ENCODE measurements at places on chromosomes 7 and 10.

GRCh38 chr10:124745673-124746072 is 1.5 kb upstream of the FAM53B start:
- DNase-seq, result no peak

- no peak for DNase-seq
Observed at GRCh38 chr10:100103581-100103980, 21.9 kb upstream of the CPN1 start.

DNA sequence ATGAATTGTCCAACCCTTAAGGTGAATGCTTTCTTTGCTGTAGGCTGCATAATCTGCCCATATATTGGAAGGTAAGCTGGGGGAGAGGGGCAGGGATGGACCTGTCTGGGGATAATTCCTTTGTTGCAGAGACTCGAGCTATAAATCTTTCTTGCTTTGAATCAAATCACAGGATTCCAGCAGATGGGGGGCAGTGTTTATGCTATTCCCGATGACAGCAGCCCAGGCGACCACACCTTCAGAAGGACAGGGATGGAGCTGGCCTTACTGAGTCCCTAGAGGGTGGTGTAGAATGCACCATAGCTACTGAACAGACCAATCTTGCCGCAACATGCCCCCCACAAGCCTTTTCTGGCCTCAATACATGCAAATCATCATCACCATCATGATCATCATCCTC is 2.5 kb downstream of the PODXL start:
- DNase-seq, result no peak

DNA sequence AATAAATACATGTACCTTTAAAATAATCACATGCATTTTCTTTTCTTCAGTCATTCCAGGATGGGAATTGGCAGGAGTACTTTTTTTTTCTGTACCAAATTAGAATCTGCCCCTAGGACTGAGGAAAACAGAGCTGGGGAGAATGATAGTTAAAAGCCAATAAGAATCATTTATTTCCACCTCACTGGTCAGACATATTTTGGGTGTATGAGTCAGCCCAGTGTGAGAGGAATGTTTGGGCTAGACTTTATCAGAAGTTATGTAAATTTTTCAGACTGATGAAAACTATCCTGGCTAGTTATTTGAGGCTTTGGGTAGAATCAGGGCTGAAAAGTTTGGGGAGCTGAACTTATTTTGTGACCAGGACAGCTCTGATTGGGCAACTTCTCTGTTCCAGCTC is 303.1 kb upstream of the NPSR1 start:
- no peak for DNase-seq

DNA sequence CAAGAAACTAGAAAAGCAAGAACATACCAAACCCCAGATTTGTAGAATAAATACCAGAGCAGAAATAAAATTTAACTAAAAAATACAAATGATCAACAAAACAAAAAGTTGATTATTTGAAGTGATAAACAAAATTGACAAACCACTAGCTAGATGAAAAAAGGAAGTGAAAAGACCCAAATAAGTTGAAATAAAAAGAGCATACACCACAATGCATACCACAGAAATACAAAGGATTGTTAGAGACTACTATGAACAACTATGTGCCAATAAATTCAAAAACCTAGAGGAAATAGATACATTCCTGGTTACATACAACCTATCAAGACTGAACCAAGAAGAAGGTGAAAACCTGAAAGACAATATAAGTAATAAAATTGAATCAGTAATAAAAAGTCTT is 333.4 kb downstream of the SH2D4B start:
- no peak for DNase-seq

- DNase-seq, result no peak
Observed at GRCh38 chr10:60978287-60979115, 34.5 kb upstream of the RHOBTB1 start.

GRCh38 chr7:135877805-135878204 is 99.4 kb downstream of the MTPN start:
- no peak for DNase-seq

- DNase-seq, result no peak
Observed at GRCh38 chr10:74748468-74749031, 77.8 kb upstream of the KAT6B start.

DNA sequence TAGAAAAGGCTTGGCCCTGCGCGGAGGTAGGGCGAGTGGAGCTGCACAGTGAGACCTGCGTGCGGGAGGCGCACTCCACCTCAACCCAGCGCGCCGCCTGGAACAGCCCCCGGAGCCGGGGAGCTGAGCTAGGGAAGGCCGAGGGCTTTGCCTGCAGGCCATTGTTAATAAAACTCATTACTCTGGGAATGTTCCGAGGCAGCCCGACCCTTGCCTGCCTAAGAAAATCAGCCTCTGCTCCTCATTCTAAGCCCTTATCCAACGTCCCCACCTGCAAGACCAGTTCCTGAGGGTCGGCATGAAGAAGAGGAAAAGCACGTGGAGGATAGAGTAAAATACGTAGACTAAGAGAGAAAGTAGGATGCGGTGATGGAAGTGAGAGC is 55.3 kb downstream of the C7orf25 start:
- no peak for DNase-seq

DNA sequence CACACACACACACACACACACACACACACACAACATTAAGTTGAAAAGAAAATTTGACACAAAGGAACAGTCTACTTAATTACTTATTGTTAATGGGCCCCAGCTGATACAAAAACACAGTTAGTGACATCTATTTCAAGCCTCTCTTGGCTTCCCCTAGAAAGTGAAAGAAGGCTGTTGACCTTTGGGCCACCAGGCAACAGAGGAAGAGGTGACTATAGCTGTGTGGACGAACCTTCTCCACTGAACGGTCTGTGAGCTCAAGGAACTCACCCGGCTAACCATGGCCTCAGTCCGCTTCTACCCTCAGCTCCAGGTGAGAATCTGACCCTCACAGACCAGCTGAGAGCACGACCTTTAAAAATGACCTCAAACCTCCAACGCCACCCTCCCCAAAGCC is 32.9 kb upstream of the CALN1 start:
- no peak for DNase-seq

DNA sequence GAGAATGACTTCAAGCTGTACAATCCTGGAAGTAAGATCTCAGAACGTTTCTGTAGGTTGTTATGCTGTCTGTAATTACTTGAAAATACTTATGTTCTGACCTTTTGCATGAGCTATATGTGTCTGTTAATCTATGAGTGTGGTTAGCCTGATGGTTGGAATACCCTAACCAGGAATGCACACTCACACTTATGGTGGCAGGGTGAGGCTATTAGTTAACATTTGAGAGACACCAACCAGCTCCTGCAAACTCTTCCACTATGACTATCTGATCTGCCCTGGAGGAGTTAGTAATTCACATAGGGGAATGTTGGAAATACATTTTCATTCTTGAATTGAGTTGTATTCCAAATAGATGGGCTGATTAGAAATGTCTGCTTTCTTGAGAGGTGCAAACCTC is 450.3 kb downstream of the INHBA start:
- DNase-seq, result no peak

All from CD8-positive, alpha-beta memory T cell (primary cell).